ENCODE measurements at places on chromosomes 1 and 21.

DNA sequence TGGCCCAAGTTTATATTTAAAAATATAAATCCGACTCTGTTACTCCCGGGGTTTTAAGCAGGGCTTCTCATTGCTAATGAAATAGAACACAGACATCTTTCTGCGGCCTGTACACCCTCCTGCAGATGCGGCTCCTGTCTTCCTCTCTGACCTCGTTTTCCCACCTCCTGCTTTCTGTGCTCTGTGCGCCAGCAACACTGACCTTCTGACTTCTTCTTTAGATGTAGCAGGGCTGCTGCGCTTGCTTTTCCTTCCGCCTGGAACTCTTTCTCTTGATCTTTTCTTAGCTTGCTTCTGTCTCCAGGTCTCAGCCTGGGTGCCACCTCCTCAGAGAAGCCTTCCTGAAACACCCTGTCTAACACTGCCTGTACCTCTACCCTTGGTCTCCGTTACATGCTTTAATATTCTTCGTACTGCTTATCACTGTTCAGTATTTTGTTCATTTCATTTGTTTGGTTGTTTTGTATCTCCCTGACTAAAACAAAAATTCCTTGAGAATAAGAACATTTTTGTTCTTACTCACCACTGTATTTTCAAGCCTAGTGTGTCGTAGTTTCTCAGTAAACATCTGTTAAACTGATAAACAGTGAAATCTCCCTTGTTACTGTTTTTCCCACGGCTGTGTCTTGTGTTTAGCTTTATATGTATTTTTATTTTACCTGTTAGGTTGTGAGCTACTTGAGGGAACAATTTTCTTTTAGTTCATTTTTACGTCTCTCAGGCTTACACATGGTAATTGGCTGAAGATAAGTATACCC, 79.0 kb downstream of the ST3GAL3 start:
- no peak for DNase-seq

DNA sequence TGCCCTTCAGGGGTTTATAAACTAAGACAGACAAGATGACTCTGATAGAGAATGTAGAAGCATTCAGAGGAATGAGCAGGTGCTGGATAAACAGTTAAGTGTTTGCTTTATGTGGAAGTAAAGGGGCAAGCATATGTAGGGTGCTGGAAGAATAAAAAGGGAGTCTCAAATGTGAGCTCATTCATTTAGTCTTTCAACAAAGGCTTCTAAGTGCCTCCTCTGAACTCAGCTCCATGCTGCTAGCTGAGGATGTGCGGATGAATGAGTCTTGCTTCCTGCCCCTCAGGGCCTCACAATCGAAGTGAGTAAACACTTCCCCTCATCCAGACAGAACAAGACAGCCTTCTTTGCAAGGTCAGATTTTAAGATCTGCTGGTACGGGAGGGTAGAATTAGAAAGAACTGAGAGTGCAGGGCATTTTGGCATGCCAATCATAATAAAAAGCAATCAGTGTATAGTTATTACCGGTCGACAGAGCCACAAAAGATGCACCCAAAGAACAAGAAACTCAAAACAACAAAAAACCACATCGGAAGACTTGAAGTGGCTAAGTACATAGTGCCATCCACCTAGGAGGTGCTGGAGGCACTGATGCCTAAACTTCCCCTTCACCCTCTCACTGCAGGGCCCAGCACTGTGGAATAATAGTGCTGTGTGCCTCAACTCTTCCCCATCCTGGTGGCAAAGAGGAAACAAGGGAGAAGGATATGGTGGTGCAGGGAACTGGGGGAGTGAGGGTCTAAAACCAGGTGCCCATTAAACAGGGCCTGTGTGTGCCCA, 69.8 kb downstream of the TNR start:
- peak; percentile 14 for DNase-seq

DNA sequence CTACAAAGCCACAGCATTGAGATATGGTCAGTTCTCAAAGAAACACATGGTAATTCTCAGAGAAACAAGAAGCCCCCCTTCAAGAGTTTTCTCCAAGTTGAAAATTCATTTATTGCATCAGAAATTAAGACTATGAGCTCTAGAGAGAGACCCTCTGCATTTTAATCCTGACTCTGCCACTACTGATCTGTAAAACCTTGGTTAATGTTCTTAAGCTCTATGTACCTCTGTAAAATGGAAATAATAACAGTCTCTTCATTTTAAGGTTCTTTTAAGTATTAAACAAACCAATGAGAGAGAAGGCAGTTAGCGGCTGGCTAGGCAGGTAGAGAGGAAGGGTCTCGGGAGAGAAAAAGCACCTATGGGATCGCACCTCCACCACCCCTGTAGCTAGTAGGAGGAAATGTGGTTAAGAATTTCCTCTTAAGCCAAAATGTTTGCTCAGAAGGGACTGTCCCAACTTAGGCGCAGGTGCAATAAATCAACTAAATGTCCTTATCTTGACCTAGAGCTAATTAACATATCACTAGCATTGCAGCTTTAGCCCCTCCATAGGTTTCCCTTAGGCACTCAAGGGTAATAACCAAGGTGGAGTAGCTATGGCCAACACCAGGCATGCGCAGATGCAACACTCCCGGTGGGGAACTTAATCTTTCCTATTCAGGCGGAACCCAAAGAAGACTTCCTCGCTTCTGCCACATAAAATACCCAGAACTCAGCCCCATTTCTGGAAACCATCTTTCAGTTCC, 1685.4 kb downstream of the MRPL39 start:
- peak; percentile 4 for DNase-seq

- no peak for DNase-seq
Observed at GRCh38 chr1:71788113-71788512, 494.2 kb downstream of the NEGR1 start.

DNA sequence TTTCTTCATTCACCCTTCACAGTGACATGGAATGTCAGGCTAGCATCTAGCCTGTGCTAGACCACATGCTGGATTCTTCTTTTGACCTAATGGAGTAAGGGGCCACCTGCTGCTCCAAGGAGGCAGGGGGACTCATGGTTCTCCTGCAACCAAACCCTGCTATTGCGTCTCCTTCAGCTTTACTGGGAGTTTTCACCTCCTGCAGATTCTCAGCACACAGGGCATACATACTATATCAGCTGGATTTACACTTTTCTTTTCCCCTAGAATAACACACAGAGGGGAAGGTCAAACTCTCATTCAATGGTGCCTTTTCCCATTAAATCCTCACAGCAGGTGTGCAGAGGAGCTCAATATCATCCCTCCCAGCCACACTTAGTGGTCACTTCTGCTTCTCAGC, 16.6 kb upstream of the AK5 start:
- DNase-seq = no peak

DNA sequence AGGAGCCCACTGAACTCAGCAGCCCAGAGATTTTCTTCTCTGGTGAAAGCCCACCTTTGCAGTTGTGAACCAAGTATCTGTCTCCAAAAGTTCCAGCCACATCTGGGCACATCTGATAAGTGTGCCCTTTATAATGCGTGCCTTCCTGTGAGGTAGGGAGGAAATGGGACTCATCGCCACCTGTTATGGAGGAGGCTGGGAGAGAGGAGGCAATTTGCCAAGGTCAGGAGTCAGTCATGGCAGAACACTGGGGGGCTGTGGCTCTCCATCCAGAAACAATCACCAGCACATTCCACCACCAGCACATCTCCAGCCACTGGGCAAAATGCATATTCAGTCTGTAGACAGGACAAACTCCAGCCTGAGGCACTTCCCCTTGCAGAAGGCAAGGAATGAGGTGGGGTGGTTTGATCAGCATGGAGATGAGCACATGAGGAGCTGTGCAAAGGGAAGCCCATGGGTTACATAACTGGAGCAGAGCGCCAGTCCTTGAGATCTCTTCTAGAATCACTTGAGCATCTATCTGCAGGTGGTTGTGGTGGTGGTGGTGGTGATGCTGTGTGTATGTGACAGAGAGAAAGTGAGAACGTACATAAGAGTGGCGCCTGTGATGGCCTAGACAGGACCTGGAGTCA, 15.0 kb upstream of the LEMD1 start:
- no peak for DNase-seq

GRCh38 chr21:44658913-44659595, 1.3 kb downstream of the KRTAP12-3 start:
- DNase-seq = peak; percentile 26

DNA sequence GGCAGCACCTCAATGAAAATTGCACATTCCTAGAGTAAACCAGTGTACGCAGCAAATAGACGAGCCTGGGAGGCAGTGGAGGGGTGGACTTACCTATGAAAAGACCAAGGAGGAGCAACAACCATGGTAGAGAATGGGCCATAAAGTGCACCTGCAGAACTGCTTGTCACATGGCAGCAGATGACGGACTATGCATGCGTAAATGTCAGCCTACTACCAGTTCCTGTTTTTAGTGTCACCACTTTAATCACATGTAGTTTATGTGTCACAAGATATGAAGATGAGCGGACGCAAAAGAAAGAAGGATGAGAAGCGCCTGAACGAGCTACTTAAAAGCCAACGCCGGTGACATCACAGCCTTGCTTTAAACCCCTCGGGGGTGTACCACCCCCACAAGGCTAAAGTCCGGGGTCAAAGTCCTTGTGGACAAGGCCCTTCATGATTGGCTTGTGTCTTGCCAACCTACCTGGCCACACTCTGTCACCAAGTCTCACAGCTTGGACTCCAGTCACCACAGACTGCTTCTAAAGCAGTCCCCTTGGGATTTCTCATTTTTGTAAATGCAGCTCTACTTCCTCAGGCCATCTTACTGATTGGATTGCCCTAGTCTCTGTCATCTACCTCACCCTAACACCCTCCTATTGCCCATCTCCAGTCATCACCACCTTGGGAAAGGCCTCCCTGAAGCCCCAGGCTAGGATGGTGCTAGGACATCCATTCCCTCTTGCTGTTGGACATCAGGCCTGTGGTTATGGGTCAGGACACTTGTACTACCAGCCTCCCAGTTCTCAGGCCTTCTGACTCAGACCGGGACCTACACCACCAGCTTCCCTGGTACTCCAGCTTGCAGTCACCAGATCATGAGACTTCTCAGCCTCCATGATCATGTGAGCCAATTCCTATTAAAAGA, 6.0 kb upstream of the LY9 start:
- DNase-seq = no peak

DNA sequence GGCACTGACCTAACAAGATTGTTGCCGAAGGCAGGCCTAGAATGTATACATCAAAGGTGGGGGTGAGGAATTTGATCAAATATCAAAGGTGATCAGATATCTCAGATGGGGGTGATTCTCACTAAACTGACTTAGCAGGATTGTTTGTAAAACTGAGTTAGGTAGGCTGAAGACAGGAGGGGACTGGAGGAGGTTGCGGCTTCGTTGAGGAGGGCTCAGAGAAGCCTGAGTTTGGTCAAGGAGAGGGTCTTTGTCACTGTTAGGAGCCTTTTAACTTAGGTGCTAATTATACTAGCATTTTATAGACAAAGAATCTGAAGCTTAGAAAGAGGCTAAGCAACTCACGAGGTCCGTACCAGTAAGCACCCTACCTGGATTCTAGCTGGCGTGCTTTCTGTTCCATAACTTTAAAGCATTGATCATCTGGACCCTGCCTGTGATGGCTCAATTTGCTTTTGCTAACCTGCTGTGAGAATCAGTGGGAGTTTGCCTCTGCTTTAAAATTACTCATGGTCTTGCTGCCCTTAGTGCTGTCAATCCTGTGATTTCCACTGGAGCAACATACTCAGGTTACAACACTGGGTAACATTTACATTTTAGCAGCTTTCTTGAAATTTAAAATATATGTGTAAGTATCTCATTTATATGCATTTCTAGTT, 49.8 kb downstream of the ITSN1 start:
- DNase-seq = no peak

DNA sequence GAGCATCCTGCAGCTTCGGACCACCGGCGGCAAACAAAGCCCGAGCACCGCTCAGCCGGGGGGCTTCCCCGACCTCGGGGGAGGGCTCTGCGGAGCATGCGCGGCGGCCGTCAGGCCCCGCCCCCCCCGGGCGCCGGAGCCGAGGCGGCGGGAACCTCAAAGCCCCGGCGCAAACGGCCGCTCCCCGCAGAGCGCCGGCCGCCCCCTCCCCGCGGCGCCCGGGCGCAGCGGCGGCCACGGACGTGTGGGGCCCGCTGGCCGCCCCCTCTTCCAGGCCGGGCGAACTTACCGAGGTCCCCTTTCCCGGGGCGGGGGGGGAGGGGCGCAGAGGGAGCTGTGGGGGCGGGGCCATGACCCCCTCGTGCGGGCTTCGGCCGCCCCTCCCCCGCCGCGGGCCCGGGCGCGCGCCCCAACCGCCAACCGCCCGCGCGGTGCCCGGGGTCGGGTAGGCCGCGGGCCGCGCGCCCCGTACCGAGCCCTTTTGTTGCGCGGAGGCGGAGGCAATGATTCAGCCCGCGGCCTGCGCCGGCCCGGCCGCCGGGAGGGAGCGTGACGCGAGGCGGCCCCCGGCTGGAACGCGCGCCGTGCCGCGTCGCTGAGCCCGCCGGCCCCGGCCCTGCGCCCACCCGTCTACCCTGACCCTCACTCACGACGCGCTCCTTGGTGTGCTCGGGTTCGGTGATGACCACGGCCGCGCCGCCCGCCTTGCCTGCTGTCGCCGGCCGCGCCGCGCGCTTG, 1.7 kb downstream of the RCC2 start:
- peak; percentile 60 for DNase-seq

DNA sequence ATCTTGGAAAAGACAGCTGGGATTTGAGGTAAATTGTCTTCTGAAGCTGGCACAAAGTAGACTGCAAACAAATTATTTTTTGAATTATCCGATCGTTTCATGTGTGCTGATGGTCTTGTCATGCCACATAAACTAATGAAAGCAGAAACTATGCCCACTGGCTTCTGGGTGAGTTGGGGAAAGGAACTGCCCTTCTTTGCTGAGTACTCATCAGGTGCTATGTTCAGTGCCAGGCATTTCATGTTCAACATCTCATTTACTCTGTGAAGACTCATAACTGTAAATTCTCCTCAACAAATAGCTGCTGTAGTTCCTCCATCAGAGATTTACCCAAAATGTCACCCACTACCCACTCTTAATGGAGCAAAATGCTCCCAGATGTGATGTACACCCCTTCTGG, 1.2 kb downstream of the TRIT1 start:
- no peak for DNase-seq

GRCh38 chr1:188194916-188195315, 1366.2 kb downstream of the PLA2G4A start:
- no peak for DNase-seq

DNA sequence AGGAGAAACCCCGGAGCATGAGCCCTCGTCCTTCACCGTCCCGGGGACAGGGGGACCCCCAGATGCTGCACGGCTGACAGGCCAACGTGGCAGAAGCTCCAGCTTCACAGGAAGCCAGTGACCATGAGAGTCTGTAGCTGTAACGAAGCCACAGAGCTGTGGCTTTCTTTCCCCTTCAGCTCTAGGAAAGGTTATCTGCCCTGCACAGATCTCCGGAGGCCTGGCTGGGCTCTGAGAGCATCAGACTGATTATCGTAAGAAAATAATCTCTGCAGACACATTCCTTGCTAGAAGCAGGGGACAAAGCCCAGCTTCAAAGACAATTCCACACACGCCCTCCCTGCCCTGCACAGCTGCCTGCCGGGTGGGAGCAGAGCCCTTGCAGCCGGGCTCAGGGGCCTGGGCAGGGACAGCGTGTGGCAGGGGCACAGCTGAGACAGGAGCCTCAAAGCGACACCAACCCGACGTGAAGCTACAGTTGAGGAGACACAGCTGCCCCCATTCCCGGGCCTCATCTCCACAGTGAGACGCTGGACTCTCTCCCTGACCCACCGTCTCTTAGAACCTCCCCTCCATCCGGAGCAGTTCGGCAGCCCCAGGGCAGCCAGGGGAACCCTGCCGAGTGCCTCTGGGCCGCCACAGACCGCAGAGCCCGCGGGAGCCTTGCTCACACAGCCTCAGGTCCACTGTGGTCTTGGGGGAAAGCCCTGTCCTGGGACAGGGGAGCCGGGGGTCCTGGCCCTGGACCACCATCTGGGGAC, 30.6 kb downstream of the POFUT2 start:
- DNase-seq = no peak

Measured in activated CD4-positive, alpha-beta T cell treated with anti-CD3 and anti-CD28 coated beads, Interleukin-10, Interleukin-2, amounts not matched to agents 100 ng/mL and 50 ng/mL, durations not matched to agents 16 hours and 8 hours (primary cell).